PC-9 (cell line): ENCODE measurements at places on chromosomes 2 and 18. TPM values are rescaled to one million over a fixed set of nuclear protein-coding genes. Genes with fewer than 3 reads are reported as not detected.

DNA sequence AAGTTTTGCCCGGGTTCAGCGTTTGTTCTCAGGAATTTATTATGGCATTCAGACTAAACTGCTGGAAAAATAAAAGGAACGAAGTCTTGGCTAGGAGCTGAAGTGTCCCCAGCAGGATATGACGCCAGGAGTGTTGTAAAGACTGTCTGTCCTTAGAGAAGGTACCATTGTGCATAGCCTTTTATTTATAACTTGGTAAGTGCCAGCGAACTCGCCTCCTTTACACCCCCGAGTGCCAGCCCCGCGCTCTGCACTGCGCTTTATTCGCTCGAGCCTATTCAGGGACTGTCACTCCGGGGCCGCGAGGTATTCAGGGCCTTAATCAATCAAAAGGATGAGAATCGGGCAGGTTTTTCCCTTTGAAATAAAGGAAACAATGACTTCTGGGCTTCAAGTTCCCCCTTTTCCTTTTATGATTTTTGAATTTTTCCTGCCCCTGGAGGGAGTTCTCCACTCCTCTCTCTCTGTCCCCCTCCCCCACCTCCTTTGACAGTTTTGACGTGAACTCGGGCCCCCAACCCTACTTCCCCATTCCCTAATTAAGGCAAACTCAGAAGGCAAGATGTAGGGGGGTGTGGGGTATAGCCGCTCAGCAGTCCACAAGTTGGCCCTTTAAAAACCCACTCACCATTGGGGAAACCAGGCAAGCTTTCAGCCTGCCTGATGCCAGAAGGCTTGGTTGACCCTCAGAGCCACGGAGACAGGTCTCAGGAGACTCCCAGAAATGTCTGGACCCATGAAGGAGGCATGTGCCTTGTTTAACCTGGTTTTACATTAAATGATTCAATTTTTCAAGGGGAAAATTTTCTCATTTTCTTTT lies 1.3 kb upstream of the PAX3 start:
- no peak for DNase-seq

GRCh38 chr18:74197705-74198341 lies 49.5 kb downstream of the TIMM21 start:
- DNase-seq = no peak

DNA sequence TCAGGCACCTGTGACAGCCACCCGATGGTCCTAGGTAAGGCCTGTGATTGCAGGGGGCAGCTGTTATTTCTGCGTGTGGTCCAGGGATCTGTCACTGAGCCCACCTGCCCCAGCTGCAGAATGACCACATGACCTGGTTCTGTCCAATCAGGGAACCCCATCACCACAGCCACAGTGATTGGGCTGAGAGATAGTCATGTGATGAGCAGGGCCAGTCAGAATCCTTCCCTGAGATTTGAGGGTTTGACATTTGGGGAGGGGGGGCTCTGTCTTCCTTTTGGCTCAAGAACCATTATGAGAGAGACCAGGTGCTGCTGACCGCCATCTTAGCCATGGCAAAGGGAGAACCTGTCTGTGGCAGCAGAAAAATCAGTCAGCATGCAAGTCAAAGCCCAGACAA lies 147.2 kb downstream of the SMAD7 start:
- DNase-seq = no peak

- DNase-seq = no peak
Measured at GRCh38 chr2:133171393-133172004, 396.8 kb downstream of the NCKAP5 start.

DNA sequence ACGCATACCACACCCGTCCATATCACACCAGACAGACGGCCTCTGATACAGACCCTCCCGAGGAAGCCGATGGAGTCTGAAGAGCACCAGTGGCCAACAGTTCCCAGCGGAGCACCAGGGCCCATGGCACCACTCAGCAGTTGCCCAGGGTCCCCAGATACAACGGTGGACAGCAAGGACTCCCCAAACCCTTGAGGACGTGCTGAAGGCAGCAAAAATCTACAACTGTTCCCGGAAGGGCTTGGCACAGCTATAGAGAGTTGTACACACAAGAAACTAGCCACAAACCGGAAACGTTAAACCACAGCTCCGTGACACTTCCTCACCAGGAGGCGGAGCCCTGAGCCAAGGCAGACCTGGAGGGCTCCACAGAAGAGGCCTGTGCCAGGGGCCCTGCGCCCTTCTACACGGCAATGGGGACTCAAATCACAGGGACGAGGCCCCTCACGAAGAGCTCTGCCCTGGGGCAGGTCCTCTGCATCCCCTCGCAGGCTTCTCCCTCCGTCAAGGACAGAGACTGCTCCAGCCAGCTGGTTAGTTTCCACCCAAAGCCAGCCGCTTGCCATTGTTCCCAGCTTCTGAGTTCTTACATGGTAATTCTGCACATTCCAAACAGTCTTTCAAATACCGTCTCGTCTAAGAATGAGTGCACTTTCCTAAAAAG lies 133.4 kb downstream of the HDAC4 start:
- DNase-seq = no peak

GRCh38 chr2:179825494-179825893 lies 35.9 kb downstream of the ZNF385B start:
- no peak for DNase-seq

- no peak for DNase-seq
Measured at GRCh38 chr2:134398300-134398699, 144.4 kb downstream of the MGAT5 start.

DNA sequence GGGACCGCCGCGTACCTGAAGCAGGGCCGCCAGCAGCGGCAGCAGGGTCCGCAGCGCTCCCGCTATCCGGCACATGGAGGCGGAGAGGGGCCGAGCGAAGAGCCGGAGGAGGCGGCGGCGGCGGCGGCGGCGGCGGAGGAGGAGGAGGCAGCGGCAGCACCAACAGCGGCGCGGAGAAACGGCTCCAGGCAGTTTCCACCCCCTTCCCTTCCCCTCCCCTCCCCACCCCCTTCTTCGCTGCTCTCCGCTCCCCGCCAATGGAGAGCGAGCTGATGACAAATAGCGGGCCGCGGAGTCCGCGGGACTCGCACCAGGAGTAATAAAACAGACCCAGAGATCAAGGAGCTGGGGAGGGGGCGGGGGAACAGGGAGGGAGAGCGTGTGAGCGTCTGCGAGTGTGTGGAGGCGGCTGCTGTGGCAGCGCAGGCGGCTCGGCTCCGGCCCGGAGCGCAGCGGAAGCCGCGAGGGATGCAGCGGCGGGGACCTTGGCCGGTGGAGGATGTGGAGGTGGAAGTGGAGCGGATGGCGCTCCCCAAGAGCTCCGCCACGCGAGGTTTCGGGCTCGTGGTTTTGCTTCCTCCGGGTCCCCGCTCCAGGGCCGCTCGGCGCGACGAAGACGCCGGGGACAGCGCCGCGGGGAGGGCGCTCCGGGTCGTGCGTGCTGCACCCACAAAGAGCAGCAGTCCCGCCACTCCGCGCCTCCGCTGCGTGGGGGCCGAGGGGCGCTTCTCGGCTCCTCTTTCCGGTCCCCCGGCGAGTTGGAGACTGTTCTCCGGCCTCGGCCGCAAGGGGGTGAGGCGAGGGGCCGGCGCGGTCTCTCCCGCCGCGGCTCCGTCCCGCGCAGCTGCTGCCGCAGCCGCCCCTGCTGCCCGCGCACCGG lies at the start of gene CDH2:
CDH2 (minus strand) TSS at position 183 of the 880 bp plus-strand sequence; CDS start at position 75, 108 bp downstream.
- DNase-seq = peak; percentile 16

DNA sequence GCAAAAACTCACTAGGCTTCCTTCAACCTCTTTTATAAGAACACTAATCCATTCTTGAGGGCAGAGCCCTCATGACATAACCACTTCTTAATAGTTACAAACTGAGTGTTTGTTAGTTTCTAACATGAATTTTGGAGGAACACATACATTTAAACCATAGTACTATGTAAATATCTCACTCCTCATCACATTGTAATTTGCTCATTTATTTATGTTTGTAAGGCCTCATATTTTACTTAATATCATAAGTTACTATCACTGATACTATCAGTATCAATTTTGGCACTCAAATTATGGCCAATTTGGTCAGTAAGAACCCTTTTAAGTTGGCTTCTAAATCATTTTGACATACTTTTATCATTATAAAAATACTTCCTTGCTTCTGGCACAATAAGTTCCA lies 603.1 kb downstream of the ZEB2 start:
- DNase-seq = no peak

- no peak for DNase-seq
Measured at GRCh38 chr2:99756059-99756458, 266.2 kb upstream of the REV1 start.

DNA sequence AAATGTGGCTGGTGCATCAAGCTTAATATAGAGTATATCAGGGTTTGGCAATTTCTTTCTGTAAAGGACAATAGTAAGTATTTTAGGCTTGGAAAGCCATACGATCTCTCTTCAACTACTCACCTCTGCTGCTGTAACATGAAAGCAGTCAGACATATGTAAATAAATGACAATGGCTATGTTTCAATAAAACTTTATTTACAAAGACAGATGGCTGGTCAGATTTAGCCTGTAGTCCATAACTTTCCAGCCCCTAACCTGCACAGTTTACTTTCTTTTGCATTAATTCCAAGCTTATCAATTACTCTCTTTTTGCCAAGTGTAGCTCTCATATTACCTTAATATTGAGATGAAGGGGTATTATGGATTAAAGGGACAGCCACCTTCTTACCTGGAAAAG lies 83.1 kb downstream of the LRATD1 start:
- DNase-seq = no peak

DNA sequence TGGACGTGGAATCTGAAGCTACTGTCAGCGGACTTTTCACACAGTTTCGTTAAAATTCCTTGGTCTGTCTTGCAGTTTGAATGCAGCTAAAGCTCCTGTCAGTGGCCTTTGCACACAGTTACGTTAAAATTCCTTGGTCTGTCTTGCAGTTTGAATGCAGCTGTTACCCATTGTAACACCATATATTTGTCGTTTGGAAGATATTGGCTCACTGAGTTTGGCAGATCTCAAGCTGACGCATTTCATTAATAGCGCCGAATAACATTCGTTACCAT lies 1.0 kb downstream of the LIMS1 start:
- DNase-seq = no peak

Gene IL18RAP
- not detected in 2 replicates for total RNA-seq

Gene SOWAHC
- total RNA-seq = 12.8 and 14.3 TPM in 2 replicates
